ENCODE measurements at places on chromosomes 3 and 15.

DNA sequence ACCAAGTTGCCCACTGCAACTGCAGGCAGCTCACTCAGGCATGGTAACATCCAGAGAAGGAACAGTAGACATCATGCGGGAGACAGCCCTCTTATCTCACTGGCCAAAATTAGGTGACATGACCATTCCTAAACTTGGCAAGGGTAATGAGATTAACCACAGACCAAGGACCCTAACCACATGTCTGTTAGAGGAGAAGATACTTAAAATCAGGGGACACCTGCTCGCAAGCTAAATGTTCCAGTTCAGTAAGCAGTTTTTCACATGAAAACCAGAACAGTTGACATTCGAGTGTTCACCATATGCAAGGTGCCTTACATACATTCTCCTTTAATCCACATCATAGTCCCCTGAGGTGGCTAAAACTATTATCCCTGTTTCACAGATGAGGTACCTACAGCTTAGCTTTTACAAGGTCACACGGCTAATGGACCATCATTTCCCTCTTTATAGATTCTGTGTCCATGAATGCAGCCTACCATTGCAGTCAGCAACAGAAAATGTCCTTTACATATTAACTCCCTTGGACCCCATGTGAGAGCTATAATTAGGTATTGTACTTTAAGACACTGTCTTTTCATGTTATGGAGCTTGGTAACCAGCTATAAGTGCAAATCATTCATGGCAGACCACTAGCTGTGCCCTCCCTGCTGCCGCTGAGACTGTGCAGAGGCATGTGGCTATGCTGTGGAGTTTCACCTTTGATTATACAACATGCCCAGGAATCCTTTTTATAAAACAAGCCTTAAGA, 154.1 kb downstream of the LIPC start:
- DNase-seq, result no peak

GRCh38 chr3:136018876-136019275, 53.3 kb downstream of the PPP2R3A start:
- DNase-seq, result no peak

GRCh38 chr3:29513236-29513635, 232.4 kb downstream of the RBMS3 start:
- no peak for DNase-seq

DNA sequence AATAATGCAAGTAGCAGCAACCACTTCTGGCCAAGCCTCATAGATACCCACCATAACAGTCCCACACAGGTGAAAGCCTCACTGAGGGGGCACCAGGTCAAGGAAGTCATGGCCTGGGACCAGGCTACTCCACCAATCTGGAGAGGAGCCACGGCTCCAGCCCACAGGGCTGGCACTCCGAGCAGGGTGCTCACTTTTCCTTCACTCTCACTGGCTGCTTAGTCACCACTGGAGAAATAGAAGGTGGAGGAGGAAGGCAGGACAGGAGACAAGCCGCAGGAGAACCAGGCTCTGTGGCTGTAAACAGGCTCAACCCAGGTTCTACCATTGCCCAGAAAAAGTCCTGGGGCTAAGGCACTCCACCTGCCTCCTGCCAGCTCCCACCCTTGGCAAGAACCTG, 1.2 kb downstream of the USP19 start:
- DNase-seq, result no peak

- DNase-seq, result no peak
Measured at GRCh38 chr3:44628716-44629115, 3.9 kb downstream of the ZNF197 start.

Data from urothelium cell line (cell line).